ENCODE measurements at places on chromosomes 7 and 10.

DNA sequence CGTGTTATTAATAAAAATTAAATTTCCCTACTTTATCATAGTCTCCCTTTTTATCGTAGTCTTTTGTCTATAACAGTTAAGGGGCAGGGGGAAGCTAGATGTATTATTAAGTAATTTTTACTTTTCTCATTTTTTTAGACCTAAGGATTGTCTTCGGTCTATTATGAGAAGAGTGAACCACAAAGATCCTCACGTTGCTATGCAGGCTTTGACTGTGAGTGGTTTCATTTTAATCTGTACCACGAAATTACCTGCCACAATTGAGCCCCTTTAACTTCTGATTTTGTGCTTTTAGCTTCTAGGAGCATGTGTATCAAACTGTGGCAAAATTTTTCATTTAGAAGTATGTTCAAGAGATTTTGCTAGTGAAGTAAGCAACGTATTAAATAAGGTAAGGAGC is 40.6 kb downstream of the STAM start:
- no peak for DNase-seq

DNA sequence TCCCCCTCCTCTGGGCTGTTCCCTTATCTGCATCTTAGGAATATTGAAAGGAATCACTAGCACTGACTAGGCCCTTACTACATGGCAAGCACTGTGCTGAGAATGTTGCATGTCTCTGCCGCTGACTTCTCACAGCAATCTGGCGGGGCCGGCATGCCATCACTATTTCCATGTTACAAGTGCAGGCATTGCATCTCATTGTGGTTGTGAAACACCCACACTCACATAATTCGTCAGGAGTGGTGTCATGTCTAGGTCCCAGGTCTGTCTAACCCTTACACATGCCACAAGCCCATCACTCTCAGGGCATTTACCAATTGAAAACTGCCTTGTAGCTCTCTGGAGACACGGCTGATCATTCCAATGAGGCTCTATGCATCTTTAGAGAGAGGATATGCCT is 8.5 kb upstream of the IL2RA start:
- no peak for DNase-seq

DNA sequence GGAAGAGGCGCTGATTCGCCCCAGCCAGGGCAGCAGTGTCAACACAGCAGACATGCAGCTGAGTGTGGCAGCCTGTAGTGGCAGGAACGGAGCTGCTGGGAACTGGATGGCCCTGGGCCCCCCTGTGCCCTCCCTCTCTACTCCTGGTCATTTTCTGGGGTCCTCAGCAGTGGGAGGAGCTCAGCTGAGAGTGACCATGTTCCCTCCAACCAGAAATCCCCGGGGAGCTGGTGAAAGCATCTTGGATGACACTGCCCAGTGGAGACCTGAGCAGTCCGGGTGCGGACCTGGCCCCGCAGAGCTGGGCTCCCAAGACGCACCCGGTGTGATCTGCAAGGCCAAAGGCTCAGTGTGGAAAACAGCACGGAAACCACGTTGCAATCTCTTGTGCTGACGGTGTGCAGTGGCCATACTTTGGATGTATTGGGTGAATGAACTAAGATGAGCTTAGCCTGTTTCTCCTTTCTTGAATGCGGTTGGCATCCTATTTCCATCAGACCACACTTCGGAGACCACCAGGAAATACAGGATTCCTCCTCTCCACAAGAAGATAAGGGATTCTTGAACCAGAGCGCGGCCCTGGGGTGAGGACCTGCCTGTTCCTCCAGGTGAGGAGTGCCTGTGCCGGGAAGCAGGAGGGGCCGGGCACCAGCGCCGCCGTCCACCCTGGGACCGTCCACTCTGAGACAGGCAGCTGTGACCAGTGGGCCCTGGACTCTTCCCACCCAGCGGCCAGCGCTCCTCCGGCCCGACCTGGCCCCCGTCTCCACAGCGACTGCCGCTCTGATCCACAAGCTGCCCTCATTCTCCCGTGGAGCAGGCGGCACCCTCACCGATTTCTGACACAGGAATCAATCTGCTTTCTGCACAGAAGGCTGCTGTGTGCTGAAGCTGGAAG is 93.5 kb upstream of the DIP2C start:
- DNase-seq: no peak

DNA sequence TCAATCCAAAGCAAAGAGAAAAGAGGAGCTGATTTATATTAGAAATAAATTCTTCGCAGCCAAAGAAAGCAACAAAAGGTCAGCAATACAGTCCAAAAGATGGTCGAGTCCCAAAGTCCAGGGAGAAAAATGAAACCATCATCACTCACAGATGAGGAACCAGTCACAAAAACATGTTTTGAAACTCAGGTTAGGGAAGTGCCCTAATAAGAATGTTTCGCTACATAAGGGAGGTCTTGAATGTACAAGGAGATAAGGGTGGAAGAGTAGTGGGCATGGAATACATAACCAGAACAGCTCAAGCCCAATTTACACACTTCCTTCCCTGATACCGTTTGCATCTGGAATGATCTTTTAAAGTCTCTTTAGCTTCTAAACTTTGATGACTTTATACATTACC is 53.6 kb downstream of the VPS41 start:
- DNase-seq: no peak

DNA sequence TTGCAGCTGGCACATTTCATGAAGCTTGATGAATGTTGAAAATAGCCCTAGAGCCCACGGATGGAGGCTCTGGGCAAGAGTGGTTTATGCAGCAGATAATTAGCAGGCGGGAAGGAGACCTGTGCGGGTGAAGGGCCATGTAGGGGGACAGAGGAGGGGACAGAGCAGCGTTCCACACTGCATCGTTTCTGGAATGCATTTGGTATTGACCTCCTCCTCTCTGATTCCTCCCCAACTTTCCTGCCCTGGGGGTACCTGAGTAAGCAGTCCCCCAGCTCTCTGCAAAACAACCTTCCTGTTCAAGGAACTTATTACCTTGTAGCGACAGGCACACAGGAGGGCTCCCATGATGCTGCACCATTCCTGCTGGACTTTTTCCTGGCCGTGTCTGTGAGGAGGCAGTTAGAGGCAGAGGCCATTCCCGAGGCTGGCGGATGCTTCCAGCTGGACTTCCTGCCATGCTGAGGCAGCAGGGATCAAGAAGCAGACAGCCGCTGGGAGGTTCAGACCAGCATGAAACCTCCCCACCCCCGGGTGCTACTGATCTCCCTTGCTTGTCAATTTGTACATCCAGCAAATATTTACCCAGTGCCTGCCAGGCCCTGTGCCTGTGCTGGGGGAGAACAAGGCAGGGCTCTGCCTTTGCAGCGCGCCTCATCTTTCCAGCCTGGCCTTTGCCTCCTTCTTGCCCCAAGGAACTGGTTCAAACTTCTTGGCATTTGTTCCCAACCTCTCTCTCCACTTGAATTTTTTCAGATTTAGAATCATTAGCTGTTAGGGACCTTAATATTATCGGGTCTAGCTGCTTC is 28.7 kb downstream of the SLC29A3 start:
- DNase-seq: no peak

GRCh38 chr10:10598297-10598696 is 419.4 kb upstream of the CELF2 start:
- no peak for DNase-seq

DNA sequence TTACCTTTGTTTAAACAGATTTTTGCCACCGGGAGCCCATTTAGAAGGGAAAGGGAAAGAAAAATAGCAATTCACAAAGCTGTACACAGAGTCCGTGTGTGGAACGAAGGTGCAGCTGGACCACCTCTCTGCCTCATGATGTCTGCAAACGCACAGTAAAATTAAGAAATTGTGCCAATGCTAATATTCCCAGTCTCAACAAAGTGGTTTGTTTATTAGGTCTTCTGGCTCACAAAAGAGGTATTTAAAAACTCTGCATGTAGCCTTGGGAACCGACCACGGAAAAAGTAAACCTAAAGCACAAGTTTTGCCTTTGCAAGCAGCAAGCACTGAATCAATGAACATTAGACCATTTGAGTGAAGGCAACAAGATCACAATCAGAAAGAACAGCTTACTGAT is 57.7 kb downstream of the CREB3L2 start:
- DNase-seq: no peak

GRCh38 chr7:129069021-129069420 is 14.1 kb upstream of the TNPO3 start:
- no peak for DNase-seq

DNA sequence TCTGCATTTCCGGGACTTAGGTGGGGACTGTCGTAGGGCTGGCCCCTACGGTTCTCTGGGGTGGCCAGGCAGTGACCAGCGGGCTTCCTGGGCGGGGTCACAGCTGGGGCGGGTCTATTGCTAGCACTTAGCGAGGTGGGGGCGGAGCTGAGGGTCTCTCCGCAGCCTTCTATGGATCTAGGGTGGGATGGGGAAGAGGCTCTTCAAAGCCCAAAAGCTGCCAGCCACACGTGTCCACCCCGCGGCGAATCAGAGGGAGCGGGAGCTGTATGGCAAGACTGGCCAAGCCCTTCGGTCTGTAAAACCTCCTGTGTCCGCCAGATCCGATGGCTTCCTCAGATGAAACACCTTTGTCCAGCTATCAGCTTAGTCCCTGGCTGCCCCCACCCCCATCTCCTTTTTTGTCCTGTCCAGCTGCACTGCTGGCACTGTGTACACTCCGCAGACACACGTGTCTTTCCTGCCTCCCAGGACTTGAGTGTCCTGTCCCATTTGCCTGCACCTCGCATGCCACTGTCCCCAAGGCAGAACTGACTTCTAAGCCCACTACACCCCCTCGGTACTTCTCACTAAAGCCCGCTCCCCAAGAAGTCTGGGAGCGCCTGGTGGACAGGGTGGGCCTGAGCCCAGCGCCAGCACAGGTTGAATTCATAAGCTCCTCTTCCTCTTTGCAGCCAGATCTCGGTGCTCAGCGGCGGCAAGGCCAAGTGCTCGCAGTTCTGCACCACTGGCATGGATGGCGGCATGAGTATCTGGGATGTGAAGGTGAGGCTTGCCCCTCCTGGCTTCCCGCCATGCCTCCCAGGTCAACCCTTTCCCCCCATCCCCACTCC is 14.8 kb downstream of the PDAP1 start:
- no peak for DNase-seq

All from HAP-1 (cell line).